ENCODE measurements at places on chromosomes 12 and 14. TPM values are rescaled to one million over a fixed set of nuclear protein-coding genes. Genes with fewer than 3 reads are reported as not detected.

CLEC1A gene
- 2.3 TPM for polyA plus RNA-seq

POTEG gene
- polyA plus RNA-seq, result not detected

ISCA2 gene
- 22.7 TPM for polyA plus RNA-seq

TBX5 gene
- 0.43 TPM for polyA plus RNA-seq

GRCh38 chr12:49208676-49209075, 19.8 kb upstream of the TUBA1A start:
- no peak for DNase-seq

DNA sequence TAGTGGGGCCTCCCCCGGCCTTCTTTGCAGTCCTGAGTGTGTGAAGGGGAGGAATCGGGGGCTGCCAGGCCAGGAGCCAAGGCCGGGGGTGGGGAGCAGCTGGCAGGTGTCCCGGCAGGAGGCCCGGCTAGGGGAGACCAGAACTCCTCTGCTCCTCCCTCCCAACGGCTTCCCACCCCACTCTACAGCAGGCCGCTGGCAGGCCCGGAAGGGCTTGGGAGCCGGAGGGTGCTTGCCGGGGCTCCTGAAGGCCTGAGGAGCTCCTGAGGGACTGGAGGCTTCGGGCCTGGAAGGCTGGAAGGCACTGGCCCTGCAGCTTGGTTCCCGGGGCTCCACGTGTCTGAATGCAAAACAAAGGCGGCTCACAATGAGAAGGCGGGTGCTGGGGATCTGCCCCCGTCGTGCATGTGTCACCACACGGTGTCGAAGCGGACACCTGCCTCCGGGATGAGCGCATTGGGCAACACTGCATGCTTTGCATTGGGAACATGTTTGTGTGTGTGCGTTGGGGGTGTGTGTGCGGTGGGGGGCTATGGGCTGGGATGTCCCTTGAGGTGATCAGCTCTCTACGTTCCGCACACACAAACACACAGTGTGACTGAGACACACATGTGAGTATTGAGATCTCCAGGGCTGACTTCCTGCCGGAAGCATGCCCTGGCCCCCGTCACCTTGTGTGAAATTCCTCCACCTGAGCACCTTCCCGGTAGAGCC, 30.9 kb upstream of the ANKRD9 start:
- DNase-seq, result peak; percentile 74

DNA sequence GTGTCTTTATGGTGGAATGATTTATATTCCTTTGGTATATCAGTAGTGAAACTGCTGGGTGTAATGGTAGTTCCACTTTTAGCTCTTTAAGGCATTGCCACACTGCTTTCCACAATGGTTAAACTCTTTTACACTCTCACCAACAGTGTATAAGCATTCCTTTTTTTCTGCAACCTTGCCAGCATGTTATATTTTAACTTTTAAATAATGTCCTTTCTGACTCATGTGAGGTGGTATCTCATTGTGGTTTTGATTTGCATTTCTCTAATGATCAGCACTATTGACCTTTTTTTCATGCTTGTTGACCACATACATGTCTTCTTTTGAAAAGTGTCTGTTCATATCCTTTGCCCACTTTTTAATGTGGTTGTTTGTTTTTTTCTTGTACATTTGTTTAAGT, 142.5 kb downstream of the MSRB3 start:
- DNase-seq, result no peak

All from hindlimb muscle (tissue), 1 donor.